ENCODE measurements at places on chromosomes 13 and 19.

DNA sequence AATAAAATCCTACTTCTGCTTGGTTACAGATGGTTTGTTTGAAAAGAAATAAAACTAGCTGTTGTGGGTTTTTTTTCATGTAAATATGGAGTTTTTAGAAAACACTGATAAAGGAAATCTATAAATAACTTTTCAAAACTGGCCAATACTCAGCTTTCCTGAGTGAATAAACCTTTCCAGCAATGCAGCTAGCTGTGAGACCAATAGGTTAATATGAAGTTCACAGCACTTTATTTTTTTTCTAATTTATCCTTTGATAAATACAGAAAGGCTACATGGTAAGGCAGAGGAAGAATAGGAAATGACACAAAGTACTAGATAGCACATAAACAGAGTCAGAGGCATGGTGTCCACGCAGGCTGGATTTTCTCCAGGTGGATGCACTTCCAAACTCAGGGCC lies 154.0 kb downstream of the COG6 start:
- no peak for DNase-seq

DNA sequence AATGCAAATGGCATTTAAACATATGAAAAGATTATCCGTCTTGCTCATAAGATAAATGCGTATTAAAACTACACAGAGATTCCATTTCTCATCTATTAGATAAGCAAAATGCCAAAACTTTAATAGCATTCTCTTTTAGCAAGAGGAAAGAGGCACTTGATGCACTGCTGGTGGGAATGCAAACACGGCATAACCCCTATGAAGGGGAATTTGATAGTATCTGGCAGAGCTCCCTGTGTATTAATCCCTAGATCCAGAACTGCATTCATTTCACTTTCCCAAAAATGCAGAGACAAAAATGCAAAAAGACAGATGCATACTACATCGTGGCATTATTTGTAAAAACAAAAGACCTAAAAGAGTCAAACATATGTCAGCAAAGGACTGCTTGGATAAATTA lies 193.6 kb upstream of the STARD13 start:
- no peak for DNase-seq

GRCh38 chr13:73829416-73829815 lies 304.8 kb downstream of the KLF12 start:
- no peak for DNase-seq

- DNase-seq, result peak; percentile 61
Observed at GRCh38 chr13:109787135-109787954, 962 bp upstream of the IRS2 start.

GRCh38 chr13:48891586-48891985 lies 84.1 kb upstream of the FNDC3A start:
- DNase-seq, result peak; percentile 77

- no peak for DNase-seq
Observed at GRCh38 chr19:32828139-32828538, 41.4 kb downstream of the SLC7A9 start.

- DNase-seq, result peak; percentile 18
Observed at GRCh38 chr19:46014941-46015686, 7.7 kb downstream of the PGLYRP1 start.

DNA sequence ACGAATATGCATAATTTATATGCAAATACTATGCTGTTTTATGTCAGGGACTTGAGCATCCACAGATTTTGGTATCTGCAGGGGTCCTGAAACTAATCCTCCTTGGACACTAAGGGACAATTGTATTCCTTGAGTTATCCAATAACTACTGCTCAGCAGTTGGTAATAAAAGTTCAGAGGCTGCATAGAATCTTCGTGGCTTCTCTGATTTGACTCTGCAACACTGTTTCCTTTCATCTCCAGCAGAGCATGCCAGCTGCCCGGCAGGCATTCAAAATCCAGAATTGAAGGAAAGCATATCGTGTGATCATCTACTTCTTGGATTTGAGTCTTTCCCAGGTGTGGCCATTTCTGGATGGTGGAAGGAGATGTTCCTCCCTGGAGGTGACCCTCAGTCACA lies 64.5 kb upstream of the MRI1 start:
- DNase-seq, result no peak

DNA sequence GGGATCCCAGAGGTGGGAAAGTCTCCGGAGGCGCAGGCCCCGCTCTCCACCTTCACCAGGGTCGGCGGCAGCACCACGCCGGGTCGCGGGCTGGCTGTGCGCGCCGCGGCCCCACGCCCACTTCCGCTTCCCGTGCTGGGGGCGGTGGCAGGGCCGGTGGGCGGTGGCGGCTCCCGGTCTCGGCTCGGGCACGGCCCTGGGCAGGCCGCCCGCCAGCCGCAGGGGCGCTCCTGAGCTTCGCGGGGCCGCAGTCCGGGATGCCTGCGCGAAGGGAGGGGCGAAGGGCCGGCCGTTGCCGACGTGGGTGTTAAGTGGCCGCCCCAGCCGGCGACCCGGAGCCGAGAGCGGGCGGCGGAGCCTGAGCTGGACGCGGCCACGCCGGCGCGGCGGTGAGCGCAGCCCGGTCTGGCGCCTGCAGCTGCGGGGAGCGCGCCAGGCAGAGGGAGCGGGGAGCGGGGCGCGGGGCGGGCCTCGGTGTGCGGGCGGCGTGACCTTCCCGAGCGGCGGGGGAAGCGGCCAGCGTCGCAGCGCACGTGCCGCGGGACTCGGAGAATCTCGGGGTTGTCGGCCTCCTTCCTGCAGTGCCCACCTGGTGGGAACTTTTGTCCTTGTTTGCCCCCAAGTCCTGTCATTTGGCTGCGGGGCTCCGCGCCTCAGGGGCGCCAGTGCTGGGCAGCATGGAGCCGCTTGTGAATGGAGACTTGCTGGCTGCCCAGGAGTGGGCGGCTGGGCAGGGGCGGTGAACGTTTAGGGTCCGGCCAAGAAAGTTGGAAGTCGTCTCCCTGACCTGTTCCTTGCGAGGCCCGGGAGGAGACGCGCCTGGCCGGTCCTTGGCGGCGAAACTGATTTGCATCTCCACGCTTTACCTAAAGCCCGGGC lies at the start of gene SLC25A15:
SLC25A15 (plus strand) TSS at position 337 of the 879 bp plus-strand sequence. CDS start 3,616 bp downstream, outside the sequence.
- peak; percentile 68 for DNase-seq

DNA sequence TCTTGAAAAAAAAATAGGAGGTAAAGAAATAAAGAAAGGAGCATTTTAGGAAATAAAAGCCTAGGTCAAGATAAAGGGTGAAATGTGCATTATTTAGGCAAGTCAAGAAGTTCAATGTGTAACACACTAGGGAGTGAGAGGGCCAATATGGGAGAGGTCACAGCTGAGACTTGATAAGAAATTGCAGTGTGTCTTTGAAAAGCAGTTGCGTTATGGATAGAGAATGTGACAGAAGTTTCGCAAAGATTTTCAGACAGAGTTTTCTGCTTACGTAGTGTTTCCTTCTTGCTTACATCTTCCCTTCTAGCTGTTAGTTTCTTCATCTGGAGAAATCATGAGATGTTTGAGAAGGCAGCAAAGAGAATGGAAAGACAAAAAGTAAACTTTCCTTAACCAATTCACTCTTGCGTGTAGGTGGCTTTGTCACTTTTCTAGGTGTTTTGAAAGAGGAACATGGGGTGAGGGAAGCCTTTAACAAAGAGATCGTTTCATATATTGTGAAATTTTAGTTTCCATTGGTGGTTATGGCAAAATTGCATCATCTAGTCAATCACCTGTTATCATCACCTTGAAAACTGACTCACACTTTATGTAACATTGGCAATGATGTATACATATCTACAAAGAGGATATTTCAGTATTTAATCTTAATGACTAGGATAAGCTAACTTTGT lies 975.5 kb downstream of the OLFM4 start:
- no peak for DNase-seq

- DNase-seq, result no peak
Observed at GRCh38 chr13:99811067-99811700, 160.4 kb downstream of the ZIC5 start.

GRCh38 chr13:83453300-83453699 lies 429.0 kb downstream of the SLITRK1 start:
- no peak for DNase-seq

GRCh38 chr13:37769545-37769944 lies 100.0 kb downstream of the TRPC4 start:
- DNase-seq, result no peak

GRCh38 chr19:1241417-1242095 lies at the start of gene ATP5F1D:
TSS of gene ATP5F1D (plus strand) at chr19:1241751. CDS start at chr19:1241851, 100 bp downstream.
- peak; percentile 98 for DNase-seq

DNA sequence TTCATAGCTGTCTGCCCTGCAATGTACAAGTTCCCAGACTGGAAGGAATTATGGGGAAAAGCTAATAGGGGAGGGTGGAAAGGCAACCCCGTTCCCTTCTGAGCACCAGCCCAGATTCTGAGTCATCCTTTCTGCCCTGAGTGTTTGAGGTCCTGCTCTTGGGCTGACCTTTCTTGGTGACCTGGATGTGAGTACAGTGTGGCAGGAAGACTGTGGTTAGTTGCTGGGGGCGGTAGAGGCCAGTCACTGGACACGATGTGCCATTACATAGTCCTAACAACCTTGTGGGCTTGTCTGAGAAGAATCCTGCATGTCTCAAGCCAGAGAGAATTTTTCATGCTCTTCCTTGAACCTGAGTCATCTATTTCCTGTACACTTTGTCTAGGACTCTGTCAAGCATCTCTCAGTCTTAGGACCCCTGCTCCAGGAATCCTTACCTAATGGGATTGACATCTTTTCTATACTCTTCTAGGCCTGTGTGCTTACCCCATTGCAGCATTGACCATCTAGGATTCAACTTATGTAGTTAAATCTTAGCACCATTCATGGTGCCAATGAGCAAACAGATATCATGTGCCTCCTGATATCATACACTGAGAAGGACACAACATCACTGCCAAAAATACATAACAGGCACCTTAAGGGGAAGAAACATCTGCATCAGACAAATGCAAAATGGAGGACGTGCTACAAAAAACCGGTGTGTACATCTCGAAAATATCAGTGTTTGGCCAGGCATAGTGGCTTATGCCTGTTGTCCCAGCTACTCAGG lies 8.1 kb upstream of the ANGPTL4 start:
- DNase-seq, result peak; percentile 98

GRCh38 chr13:93086329-93086728 lies 140.3 kb upstream of the GPC6 start:
- DNase-seq, result no peak

GRCh38 chr13:46032341-46032740 lies 20.2 kb downstream of the ZC3H13 start:
- DNase-seq, result peak; percentile 14

DNA sequence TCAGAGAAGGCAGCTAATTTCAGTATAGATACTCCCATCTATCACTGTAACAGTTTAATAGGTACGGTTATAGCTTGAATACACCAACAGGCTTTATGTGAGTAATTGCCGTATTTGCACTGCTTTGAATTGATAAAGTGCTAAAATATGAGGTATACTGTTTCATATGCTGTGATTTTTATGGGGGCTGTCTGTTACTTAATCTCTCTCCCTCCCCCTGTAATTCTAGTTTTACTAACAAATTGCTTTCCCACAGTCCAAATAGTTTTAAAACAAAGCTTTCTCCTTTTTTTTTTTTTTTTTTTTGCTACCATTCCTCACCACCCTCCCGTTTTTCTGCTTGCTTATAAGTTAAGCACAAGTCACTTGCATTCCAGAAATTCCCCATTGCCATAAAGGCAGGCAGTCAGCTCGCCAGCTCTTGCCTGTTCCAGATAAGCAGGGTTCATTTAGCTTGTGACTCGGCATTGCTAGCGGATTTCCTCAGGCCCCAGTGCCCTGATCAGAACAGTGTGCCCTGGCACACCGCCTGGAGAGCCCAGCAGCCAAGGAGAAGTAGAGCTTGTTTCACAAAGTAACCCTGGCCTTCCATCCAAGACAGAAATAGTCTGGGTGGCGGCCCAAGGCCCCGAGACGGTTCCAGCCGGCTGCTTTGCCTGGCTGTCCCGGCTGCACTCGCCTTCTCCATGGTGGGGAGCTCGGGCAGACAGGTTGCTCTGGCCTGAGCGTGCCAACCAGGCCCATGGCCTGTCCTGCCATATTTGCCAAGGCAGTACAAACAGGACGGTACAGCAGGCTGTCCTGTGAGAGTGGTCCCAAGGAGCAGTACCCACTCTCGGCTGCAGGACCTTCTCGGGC lies 43.5 kb upstream of the NPAS1 start:
- DNase-seq, result peak; percentile 95

GRCh38 chr13:44374348-44374712 lies 706 bp downstream of the SERP2 start:
- no peak for DNase-seq

GRCh38 chr13:25727250-25727649 lies 324.6 kb downstream of the SHISA2 start:
- no peak for DNase-seq

- no peak for DNase-seq
Observed at GRCh38 chr19:4504297-4504701, 14.0 kb downstream of the PLIN4 start.

DNA sequence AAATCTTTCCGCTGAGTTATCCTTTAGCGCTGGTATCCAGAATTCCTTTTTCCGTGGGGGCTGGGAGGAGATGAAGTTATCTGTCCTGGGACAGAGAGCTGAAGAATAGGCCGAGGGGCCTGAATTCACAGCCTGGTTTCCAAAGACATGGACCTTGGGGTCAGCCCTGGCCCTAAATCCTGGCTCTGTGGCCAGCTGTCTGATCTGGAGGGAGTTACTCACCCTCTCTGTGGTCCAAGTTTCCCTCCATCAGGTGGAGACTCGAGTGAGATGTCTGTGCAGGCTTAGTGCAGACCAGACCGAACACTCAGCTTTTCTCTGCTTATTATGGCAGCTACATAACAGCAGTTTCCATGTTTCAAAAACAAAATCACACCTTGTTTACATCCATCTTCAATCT lies 59.6 kb downstream of the CDADC1 start:
- no peak for DNase-seq

- DNase-seq, result peak; percentile 91
Observed at GRCh38 chr13:49292742-49293486, 45.2 kb downstream of the CDADC1 start.

DNA sequence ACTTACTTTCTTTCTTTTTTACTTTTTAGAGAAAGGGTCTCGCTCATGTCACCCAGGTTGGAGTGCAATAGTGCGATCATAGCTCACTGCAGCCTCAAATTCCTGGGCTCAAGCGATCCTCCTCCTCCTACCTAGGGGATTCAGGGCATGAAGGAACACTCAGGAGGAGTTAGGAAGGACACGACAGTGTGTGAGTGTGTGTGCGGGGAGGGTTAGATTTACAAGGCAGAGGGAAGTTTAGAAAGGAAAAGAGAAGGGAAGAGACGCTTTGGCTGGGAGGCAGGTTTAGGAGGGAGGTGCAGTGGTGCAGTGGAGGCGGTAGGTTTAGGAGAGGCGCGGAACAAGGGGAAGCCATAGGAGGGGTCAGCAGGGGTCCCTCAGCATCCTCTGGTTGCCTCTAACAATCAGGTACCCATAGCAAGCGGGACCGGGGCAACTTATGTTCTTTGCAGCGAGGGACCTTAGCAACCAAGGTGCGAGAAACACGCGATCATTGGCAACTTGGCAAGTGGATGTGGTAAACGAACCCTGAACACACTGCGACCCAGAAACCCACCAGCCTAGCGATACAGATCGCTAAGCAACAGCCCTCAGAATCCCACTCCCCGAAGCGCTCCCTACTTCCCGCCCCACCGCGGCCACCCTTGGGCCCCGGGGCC lies 501 bp downstream of the SIRT2 start:
- DNase-seq, result peak; percentile 32
